ENCODE measurements at places on chromosomes 3 and 15.
A peak's percentile ranks its signal among the peaks of the same experiment; 100 is the strongest.

DNA sequence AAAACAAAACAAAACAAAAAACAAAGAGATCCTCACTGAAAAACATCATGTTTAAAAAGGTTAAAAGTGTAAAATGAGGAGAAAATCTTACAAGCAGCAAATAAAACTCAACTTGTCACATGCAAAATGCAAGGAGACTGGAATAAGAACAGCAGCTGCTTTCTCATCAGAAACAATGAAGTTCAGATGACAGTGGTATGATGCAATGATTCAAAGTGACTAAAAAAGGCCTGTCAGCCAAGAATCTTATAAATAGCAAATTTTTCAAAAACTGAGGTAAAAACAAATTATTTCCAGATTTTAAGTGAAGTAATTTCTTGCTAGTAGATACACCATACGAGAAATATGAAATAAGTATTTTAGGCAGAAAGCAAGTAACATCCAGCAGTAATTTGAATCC, 68.6 kb upstream of the EPHA3 start:
- DNase-seq = no peak

GRCh38 chr3:167729591-167729990, 5.1 kb downstream of the PDCD10 start:
- DNase-seq = no peak

DNA sequence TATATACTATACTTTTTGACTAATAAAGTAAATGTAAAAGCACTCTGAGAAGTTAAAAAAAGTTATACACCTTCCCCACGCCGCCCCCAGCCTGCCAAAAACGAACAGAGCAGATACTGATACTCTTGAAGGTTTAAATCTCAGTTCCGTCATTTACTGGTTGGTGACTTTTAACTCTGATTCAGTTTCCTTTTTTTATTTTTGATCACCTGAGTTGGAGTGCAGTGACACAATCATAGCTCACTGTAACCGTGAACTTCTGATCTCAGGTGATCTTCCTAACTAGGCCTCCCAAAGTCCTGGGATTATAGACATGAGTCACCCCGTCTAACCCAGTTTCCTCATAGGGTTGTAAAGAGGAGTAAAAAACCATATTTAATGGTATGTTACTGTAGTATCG, 3.3 kb upstream of the TIPIN start:
- DNase-seq = no peak

GRCh38 chr3:188049606-188050530, 104.1 kb upstream of the LPP start:
- peak; percentile 51 for DNase-seq

DNA sequence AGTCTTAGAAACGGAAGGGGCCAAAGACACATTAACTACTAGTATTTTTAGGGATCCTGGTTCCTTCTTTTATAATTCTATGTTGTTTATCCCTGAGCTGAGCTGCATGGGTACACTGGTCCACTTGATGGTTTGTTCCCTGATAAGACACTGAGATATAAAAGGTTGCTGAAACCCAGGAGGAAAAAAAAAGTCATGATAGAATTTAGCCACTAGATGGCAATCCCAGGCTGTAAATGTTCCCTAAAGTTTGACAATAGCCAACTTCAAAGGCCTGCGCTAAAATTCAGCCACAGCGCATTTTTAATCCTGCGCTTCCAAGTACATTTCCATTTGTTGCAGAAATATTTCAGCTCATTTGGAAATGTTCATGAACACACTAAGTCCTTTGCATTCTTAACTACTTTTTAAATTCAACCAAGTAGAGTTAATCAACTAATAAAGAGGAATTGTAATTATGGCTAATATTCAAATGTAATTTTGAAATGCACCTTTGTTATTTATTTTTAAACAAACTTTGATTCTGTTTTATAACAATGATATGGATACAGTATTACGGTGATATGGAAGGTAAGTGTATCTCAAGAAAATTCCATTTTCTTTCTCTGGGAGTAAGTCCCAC, 249.3 kb upstream of the FEZF2 start:
- no peak for DNase-seq

- no peak for DNase-seq
These were observed 14.2 kb downstream of the CRBN start for GRCh38 chr3:3165241-3165640.

DNA sequence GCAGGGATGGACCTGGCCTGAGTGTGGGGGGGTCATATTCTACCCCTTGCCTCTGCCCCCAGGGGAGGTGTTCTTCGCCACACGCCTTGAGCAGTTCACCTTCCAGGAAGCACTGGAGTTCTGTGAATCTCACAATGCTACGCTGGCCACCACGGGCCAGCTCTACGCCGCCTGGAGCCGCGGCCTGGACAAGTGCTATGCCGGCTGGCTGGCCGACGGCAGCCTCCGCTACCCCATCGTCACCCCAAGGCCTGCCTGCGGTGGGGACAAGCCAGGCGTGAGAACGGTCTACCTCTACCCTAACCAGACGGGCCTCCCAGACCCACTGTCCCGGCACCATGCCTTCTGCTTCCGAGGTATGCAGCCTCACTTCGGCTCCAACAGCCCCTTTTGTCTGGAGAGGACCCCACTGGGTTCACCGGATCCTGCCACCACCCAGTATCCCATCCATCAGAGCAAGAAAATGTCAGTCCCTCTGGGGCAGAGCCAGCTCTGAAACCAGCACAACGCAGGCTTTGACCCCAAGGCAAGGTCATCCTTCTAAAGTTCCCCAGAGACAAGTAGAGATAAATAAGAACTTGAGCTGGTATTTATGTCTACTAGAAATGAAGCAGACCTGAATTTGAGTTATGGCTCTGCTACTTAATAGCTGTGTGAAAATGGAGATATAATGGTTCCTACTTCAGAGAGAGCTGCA, 45.8 kb downstream of the HAPLN3 start:
- DNase-seq = no peak

- no peak for DNase-seq
These were observed 435.3 kb upstream of the KCNMB2 start for GRCh38 chr3:178100908-178101307.

DNA sequence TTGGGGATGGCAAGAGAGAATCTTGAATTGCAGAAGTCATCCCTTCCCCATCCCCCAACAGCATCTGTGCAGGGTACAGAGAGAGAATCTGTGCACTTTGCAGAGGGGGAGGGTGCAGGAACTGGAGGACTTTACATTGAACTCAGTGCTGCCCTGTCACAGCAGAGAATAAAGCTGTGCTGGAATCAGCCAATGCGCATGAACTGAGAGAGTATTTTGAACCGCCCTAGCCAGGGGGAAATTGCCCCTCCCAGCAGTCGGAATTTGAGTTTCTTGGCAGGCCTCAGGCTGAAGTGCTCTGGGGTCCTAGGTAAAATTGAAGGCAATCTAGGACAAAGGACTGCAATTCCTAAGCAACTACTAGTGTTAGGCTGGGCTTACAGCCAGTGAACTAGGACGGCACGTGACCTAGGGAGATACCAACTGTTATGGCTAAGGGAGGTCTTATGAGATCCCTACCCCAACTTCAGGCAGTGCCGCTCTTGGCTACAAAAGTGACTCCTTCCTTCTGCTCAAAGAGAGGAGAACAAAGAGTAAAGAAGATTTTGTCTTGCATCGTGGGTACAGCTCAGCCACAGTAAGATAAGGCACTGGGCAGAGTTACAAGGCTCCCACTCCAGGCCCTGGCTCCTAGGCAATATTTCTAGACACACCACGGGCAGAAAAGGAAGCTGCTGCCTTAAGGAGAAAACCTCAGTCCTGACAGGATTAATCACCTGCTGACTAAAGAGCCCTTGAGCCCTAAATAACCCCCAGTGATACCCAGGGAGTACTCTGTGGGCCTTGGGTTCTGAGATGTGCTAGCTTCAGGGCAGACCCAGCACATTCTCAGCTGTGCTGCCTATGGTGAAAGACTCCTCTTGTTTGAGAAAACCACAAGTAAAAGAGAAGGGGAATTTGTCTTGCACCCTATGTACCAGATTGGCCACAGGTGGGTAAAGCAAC, 300.5 kb upstream of the ALCAM start:
- DNase-seq = no peak

- no peak for DNase-seq
These were observed 10.0 kb downstream of the ATR start for GRCh38 chr3:142568393-142569017.

DNA sequence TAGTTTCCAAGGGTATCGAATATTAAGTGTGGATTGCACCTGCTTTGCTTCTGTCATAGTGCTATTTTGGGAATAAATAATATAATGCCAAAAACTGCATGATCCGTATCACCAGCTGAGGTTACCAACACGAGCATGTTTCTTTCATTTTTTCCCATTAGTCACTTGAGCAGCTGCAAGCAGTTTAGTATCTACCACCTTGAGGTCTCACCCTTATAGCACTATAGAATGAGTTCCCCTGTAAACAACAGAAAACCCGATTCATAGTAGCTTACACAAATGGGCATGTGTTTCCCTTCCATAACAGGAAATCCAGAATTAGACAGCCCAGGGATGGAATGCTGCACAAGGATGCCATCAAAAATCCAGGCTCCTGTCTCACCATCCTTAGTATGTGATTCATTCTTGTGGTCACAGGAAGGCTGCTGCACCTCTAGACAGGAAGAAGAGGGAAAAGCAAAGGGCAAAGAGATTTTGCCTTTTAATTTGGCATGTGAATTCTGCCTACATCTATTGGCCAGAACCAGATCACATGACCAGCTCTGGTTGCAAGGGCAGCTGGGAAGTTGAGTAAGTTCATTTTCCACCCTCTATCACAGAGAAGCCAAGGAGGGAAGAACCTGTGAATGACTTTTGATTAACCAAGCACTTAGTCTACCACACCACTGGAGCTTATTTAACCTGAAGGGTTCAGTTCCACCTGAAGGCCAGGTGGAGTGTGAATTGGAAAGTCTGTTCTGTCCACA, 91.3 kb upstream of the SLC25A36 start:
- DNase-seq = no peak

- DNase-seq = no peak
These were observed 32.4 kb downstream of the DZIP1L start for GRCh38 chr3:138082992-138083386.

DNA sequence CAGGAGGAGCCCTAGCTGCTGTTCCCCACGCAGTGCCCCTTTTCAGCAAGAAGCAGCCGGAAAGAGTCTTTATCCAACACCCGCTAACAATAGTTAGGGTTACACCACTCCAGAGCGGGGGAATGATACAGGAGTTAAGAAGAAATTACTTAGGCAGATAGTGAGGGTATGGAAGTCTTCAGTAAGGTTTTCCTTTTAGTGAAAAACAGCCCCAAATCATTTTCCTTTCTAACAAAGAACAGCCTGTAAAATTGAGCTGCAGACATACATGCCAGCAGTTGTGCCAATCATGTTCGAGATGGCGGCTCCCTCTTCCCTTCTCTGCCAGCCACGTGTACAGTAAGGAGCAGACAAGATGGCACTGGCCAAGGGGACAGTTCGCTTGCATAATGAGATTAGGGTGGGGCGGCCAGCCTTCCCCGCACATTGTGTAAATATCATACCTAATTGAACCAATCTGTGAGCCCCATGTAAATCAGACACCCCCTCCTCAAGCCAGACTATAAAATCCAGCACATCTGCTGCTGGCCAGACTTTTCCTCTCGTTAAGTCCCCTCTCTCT, 18.5 kb upstream of the SENP5 start:
- no peak for DNase-seq

- no peak for DNase-seq
These were observed 86.2 kb downstream of the TBC1D5 start for GRCh38 chr3:17656264-17656663.

GRCh38 chr15:38691965-38692788, 127.6 kb upstream of the RASGRP1 start:
- no peak for DNase-seq

DNA sequence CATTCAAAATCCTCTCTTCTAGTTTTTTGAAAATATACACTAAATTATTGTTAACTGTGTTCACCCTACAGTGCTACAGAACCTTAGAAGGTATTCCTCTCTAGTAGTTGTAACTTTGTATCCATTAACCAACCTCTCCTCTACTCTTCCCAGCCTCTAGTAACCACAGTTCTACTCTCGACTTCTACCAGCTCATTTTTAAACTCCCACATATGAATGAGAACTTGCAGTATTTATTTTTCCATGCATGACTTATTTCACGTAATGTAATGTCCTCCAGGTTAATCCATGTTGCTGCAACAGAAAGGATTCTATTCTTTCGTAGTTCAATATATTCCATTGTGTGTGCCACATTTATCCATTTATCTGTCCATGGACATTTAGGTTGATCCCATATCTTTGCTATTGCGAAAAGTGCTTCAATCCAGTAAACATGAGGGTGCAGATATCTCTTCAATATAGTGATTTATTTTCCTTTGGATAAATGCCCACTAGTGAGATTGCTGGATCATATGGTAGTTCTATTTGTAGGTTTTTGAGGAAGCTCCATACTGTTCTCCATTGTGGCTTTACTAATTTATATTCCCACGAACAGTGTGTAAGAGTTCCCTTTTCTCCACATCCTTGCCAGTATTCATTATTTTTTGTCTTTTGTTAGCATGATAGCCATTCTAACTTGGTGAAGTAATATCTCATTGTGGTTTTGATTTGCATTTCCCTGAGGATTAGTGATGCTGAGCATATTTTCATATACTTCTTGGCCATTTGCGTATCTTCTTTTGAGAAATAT, 113.7 kb upstream of the SMAD3 start:
- DNase-seq = no peak
